ENCODE measurements at places on chromosomes 2 and 18.

- DNase-seq: no peak
These were observed 53.0 kb upstream of the LRP2 start for GRCh38 chr2:169415233-169415748.

DNA sequence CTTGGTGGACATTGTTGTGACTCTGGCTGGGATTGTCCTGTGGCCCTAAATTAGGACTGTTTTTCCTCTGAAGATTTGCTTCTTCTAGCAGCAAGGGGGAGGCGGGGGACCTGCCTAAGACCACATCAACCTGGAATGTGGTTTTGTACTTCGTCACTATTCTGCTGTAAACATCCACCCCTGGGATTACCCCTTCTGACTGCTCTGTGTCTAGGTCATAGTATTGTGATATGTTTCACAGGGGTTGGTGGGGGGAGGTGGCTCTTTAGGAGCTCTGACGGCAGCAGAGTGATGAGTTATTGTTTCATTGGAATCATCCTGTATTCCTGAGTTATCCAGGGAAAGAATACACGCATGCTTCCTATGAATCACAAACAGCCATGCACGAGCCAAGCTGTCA lies 226.4 kb upstream of the MYT1L start:
- no peak for DNase-seq

DNA sequence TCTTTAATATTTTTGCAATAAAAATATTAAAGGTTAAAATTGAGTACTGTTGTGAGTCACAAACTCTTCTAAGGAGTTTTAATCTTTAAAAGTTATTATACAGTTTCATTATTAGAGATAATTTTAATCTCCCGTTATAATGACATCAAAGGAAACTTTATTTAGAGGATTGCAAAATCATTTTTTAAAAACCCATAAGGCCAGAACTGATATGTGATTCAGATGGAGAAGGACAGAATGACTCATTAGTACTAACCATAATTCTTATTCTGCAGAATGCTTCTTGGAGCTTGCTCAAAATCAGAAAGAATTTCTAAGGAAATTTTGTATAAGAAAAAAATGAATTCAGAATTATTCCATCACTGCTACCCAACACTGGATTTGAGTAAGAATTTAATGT lies 12.5 kb upstream of the HNRNPLL start:
- no peak for DNase-seq

DNA sequence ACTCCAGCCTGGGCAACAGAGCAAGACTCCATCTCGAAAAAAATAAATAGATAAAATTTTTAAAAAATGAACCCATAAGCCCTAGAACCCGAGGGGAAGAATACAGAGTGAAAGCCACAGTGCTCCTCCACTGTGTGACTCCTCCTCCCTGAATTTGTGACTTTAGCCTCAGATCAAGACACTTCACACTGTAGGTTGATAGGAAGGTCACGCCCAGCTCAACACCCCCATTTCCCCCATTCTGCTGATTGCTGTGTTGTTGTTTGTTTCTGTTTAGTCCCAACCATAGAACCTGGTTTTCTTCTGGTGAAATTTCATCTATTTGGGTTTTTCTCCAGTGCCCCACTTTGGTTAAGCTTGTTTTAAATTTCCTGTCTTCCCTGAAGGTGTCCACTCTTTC lies 102.2 kb downstream of the VIT start:
- no peak for DNase-seq

DNA sequence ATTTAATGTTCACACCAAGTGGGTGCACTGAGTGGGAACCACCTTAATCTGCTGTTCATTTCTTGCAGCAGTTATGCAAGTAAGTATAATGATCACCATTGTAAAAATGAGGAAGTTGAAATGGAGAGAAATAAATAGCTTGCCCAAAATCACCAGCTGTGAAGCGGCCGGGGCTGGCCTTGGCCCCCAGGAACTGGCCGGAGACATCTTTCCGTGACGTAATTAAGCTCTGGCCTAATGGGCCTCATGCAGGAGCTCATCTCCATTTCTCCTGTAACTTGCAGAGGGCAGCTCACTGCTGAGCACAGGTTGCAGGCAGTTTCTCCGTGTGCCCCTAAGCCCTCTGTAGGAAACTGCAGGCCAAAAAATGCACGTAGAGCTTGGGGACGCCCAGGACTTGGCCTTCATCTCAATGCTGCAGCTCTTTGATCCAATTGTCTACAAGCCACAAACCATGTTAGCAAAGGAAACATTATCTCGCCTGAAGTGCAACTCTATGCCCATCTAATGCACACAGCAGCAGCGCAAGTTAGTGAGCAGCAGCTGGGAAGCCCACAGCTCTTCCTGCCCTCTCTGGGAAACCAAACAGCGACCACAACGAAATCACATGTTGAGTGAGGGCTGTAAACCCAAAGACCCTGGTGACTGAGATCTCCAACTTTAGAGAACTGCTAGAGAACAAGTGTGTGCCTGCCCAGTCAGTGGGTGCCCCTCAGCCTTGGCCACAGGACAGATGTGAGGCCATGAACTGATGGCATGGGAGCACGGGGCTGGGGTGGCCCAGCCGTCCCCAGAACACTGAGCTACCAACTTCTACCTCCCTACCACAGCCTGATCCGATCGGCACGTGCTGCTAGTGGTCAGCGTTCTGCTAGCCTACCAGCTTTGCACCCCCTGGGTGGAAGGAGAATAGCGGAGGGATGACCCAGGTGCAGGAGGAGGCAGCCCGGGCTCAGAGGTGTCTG lies 28.8 kb downstream of the APCDD1 start:
- DNase-seq: no peak

DNA sequence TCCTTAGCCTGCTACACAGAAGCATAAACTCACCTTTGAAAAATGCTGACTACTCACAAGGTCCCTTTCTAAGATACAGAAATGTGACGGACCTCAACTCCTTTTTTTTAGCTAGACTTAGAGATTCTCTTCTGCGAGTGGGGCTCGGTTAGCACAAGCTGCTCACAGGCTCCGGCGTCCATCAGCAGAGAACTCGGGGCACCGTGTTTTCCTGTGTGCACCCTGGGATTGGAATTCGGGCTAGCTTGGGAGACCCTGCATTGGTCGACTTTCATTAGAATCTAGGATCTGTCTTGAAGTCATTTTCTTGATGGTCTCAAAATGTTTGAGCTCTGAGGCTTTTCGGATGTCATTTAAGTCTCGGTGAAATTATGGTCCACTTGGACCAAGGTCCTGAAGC lies 191.2 kb downstream of the GBX2 start:
- DNase-seq: no peak

DNA sequence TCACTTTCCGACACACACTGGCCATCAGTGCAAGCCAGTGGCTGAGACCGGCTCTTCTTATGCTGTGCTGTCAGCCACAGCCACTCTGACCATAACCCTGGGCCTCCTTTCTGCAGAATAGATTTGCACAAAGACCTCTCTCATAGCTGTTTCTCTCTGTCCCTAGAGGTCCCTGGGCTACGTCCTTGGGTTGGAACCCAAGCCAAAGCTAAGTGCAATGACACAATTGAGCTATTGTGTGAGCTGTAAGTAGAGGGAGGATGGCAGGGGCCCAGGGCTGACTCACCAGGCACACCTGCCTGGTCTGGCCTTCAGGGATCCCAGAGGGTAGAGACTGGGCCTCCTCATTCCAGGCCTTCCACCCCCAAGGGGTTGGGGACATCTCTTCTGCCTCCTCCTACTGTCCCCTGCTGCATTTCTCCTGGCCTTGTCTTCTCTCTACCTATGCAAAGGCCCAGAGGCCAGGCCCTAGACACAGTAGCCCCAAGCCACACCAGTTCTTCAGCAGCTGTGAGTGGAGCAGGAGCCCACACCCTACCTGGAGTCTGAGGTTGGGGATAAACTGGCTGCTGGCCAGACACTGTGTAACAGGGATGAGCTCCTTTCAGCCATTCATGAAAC lies 174.6 kb downstream of the NCK2 start:
- no peak for DNase-seq

DNA sequence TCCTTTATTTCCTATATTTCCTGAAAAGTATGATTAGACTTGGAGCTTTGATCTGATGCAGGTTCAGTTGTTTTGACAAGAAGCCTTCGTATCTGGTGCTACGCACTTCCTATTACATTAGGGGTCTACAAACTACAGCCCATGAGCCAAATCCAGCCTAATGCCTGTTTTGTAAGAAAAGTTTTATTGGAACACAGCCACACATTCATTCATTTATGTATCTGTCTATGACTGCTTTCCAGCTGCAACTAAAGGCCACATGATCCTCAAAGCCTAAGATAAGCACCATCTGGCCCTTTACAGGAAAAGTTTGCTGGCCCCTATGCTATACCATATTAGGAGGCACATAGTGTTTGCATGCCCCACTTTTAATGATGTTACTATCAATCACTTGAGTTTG lies 26.0 kb downstream of the EIF2AK3 start:
- DNase-seq: no peak

GRCh38 chr18:58373481-58373880 lies 255.4 kb downstream of the ALPK2 start:
- DNase-seq: no peak

- DNase-seq: no peak
These were observed 48.7 kb downstream of the NCK2 start for GRCh38 chr2:105793196-105793975.

DNA sequence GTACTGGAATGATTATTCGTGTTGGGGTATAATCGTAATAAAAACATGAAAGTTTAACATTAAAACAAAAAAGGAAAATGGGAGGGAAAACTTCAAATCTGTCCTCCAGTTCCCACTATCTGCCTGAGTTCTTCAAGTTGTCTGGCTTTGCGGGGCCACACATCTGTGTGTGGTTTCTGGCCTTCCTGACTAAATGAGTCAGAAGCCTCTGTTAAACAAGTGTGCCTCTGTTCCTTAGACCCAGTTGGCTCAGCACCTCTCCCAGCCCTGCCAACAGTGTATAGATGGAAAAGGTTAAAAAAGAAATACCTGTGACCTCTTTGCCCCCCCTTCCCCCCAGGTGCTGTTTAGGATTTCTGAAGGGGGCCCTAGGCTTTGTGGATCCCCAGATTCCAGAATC lies 30.2 kb downstream of the XDH start:
- DNase-seq: no peak

DNA sequence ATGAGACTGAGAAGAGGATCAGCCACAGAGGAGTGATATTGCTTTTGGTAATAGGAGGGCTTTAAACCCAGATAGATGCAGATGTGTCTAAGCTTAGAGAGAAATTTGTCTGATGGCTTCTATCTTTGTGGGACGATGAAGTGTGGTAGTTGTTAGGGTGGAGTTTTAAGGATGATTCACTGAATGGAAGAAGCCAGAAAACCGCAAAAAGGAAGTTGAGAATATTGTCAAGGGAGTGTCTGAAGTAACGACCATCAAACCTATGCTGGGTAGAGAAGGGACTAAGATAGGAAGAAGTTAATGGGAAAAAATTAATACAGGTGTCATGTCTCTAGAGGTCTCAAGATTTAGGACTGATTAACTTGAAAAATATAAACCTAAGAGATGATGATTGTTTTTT lies 195.6 kb upstream of the MC4R start:
- DNase-seq: no peak

DNA sequence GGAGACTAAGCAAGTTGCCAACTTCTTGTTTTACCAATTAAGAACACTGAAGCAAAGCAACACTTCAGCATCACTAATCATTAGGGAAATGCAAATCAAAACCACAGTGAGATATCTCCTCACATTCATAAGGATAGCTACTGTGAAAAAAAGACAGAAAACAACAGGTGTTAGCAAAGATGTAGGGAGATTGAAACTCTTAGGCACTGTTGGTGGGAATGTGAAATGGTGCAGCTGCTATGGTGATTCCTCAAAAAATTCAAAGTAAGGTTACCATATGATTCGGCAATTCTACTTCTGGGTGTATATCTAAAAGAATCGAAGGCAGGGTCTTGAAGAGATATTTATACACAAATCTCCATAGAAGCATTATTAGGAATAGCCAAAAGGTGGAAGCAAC lies 8.6 kb upstream of the PRKD3 start:
- DNase-seq: no peak

GRCh38 chr2:47905386-47906156 lies 727 bp downstream of the FBXO11 start:
- peak; percentile 40 for DNase-seq

DNA sequence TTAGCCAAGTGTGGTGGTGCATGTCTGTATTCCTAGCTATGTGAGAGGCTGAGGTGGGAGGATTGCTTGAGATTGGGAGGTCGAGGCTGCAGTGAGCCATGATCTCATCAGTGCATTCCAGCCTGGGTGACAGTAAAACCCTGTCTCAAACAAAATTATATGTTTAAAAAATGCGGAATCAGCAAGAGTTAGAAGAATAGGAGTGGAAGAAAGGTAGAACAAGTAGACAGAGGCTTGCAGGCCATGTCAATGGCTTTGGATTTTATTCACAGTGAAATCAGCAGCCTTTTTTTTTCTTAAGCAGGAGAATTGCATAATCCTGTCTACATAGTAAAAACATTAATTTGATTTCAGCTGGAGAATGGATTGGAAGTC lies 7.8 kb upstream of the MTLN start:
- DNase-seq: no peak

DNA sequence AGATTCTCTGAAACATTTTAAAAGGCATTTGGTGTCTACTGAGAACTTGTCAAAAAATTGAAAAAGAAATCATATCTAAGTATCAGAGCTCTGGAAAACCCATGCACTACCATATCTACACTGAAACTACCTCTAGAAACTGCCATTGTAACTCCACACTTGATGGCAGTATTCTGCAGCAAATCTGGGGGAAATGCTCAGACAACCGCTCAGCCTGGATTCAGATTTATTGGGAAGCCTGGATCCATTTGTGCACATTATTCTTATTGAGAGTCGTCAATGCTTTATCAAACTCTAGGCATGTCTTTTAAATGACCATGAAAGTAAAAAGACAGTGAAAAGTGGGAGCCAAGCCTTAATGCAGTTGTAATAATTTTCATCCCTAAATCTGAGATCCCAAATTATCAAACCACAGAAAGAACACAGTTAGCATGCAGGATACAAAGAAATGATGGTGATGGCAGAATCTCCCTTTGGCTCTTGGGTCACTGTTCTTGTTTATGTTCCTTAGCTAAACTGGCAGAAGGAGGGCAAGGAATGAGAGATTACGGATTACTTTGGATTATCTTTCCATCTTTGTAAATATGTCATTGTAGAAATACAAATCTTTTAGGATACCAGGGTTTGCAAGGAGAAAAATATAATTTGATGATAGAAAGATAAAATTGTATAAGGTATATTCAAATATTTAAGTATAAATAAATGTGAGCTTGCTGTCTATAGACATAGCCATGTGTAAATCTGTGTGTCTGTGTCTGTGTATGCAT lies 512.1 kb upstream of the SYT4 start:
- DNase-seq: no peak

GRCh38 chr2:97781981-97782380 lies 68.6 kb downstream of the ZAP70 start:
- DNase-seq: no peak

DNA sequence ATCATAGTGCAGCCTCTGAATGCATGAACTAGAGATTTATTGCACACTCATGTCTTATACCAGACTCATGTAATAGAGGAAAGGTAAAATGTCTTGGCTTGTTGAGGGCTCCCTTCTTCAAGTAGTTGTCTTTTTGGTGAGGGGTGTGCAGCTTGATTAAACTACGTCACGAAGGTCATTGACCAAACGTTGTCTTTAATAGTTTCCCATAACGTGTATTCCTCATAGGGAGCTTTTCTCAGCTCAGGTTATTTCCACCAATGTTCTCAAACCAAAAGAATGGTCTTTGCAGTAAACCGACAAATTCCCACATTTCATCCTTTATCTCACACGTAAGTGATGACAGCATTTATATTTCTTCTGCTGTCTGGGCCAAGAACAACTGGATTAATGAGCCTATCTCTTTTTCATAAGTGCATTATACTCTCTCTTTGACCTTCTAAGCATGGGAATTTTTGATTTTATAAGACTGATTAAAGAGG lies 547.7 kb upstream of the ZEB2 start:
- no peak for DNase-seq

GRCh38 chr2:164151522-164151921 lies 415.7 kb upstream of the FIGN start:
- no peak for DNase-seq

Measured in stimulated activated CD8-positive, alpha-beta memory T cell treated with anti-CD3 and anti-CD28 coated beads, Interleukin-4, amount 100 ng/mL, for 4 hours (primary cell).